ENCODE measurements at places on chromosomes 7 and 10.

GRCh38 chr10:10792681-10793080 is 225.0 kb upstream of the CELF2 start:
- peak; percentile 10 for DNase-seq

- DNase-seq, result no peak
Measured at GRCh38 chr7:97733276-97734161, 1.6 kb downstream of the TAC1 start.

GRCh38 chr10:43141421-43141820 is 3.2 kb downstream of the CSGALNACT2 start:
- no peak for DNase-seq

DNA sequence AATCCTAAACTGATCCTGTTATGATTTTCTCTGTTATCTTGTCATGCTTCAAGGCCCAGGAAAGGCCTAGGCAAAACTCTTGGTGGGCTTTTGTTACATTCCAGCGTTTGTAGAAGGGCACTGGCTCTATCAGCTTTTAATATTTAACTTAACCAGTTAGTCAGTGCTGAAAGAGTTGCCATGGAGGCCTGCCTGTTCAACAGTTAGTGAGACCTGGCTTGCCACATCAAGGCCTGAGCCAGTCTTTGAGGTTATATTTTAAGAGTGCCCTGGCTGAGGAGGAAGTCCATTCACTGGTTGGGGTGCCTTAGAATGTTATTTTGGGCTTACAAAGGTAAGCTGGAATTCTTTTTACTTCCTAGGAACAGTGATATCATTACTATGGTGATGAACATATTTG is 144.1 kb upstream of the NRG3 start:
- no peak for DNase-seq

DNA sequence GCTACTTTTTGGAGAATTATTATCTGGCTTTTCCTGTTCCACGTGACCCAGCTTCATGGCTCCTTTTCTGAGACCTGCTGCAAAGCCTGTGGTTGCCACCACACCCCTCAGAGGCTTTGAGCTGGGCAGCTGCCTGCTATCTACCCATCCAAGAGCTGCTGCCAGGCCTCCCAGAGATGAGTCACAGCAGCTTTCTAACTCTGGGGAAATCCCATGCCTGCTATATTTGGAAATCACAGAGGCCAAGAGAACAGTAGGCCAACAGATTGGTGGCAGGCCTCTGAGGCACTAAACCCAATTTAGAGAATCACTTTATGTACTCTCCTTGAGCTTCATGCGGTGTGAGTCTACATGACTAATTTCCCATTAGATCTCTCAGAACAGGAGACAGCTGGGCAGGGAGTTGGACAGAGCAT is 35.2 kb downstream of the SGCE start:
- DNase-seq, result no peak

GRCh38 chr7:94289071-94289470 is 105.6 kb upstream of the COL1A2 start:
- peak; percentile 52 for DNase-seq

GRCh38 chr10:88070080-88070880 is 206.9 kb downstream of the PTEN start:
- no peak for DNase-seq

- no peak for DNase-seq
Measured at GRCh38 chr10:14407567-14407966, 76.8 kb upstream of the FRMD4A start.

- no peak for DNase-seq
Measured at GRCh38 chr7:98289333-98289875, 7.9 kb downstream of the BRI3 start.

- DNase-seq, result no peak
Measured at GRCh38 chr7:105244594-105244993, 144.1 kb downstream of the SRPK2 start.

- DNase-seq, result no peak
Measured at GRCh38 chr7:18675579-18675978, 180.0 kb downstream of the HDAC9 start.

DNA sequence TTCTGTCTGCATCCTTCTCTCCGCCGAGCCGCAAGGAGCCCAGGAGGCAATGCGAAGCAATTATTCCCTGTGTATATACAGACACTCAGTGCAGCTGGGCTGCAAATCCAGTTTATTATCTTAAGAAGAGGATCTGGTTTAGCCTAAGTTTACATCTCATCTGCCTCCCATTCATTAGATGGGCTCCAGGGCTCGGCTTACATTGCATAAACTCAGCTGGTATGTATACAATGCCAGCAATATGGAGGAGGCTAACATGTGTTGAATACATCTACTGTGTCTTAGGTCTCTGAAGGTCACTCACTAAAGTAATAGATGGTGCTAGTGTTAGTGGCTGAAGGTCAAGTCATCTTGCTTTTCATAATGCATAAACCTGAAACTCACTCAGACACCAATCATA is 996.8 kb downstream of the KCNMA1 start:
- DNase-seq, result no peak

DNA sequence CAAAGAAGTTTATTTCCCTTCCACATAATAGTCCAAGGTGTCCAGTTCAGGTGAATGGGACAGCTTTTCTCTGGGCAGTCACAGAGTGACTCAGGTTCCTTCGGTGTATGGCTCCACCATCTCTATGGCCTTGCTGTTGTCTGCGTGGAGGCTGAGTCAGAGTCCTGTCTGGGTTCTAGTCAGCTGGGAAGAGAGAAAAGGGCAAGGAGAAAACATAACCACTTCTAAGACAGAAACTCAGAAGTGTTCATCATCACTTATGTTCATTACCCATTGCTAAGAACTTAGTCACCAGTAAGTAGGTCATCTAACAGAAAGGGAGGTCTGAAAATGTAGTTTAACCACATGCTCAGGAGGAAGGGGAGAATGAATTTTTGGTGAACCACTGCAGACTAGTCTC is 32.4 kb upstream of the CCDC7 start:
- DNase-seq, result no peak

DNA sequence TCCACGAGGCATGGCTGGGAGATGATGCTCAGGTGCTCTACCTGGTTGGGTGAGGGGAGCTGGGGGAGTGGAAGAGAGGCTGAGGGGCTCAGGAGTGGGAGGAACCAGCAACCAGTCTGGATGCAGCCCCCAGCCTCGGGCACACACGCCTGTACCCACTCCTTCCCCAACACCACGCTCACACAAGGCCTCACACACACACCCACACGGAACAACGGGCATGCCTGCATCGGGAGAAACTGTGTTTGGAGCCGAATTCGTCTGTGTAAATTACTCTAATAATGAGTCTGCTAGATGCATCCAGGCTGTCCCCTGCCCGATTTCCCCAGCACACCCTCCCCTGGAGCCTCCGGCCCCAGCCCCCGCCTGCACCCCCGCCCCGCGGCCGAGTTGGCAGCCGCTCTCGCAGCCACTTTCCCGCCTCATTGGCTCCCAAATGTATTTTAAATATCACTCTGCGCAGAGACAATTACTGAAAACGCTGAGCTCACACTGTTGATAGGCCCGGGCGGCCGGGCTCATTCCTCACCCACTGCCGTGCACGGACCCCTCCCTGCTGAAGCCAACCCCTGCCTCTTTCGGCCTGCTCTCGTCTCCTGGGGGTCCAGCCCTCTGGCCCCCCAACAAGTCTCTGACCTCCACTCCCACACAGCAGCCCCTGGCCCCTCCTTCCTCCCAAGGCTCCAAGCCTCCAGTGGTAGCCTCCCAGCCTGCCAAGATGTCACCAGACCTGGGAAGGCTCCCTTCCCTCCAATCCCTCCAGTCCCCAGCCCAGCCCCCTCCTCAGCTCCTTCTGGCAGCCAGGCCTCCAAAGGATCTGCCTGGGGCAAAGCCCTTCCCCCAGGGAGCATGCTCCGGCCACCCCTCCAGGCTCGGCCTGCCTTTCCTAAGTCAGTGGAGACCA is 11.1 kb downstream of the H2BK1 start:
- DNase-seq, result no peak

- no peak for DNase-seq
Measured at GRCh38 chr7:151693140-151693539, 173.4 kb upstream of the RHEB start.

DNA sequence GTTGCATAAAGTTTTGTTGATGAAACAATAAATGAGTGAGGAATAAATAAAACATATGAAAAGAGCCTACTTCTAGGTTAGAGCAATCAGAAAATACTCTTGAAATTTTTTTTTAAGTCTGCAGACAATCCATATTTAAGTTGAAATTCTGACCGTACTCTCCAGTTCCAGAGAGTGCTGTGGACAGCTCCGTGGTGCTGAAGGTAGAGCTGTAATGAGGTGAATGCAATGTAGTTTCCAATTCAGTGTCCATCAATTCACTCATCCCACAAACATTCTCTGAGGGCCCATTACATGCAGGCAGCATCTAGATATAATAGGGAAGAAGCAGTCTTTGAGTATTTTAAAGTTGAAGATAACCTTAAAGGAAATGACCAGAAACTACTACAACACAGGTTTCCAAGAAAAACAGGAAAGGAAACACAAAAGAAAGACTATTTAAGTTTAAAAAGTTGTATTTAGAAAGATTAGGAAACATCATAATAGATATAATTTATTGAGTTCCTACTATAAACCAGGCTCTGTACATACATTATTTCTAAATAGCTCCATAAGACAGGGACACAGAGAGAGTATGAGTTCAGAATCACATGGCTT is 44.0 kb upstream of the CRTAC1 start:
- no peak for DNase-seq

DNA sequence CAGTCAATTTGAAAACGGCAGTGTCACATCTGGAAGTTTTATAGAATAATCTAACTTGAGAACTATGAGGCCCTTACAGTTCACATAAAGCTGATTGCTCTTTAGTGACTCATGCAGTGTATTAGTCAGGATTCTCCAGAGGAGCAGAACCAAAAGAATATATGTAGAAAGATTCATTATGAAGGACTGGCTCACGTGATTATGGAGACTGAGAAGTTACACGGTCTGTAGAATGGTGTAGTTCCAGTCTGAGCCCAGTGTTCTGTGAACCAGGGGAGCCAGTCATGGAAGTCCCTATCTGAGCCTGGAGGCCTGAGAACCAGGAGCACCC is 21.5 kb downstream of the RBM33 start:
- no peak for DNase-seq

GRCh38 chr10:72127571-72127970 is 39.2 kb upstream of the SPOCK2 start:
- DNase-seq, result no peak

GRCh38 chr10:8034466-8035005 is 20.0 kb upstream of the GATA3 start:
- no peak for DNase-seq

GRCh38 chr10:13928451-13928850 is 341.7 kb downstream of the PRPF18 start:
- no peak for DNase-seq

DNA sequence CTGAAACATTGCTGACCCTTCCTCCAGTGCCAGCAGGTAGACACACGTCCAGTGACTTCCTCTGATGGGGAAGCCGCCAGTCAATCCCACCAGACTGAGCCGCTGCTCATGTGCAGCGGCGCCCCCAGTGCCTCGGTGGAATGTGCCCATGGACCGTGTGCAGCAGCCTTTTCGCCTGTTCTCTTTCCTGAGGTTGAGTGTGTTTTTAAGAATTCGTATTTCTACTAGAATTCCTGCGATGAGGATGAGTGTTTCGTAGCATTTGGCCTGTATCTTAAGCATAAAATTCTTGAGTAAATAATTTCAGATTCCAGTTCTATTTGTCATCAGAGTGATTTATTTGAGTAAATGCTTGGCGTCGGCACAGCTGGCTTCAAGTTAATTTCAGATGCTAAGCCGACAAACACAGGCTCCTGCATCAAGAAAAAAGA is 35.4 kb downstream of the BNIP3 start:
- no peak for DNase-seq

- DNase-seq, result no peak
Measured at GRCh38 chr7:45185864-45186250, 28.3 kb downstream of the RAMP3 start.

DNA sequence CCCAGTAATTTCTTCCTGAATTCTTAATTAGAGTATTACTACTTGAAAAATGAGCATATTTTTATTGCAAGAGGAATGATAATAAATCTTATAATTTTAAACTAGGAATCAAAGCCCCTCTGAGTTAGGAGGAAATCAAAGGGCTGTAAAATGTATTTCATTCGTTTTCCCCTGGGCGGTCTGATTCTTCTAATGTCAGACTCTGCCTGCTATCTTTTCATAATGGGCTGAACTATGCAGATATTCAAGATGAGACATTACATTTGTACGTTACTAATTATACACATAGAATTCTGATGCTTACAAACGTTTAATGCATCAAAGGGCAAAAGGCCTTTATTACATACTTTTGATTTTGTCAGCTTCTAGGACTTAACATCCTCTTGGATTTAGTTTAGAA is 16.0 kb upstream of the TRUB1 start:
- DNase-seq, result no peak

- no peak for DNase-seq
Measured at GRCh38 chr7:8973601-8974000, 540.2 kb downstream of the NXPH1 start.

- DNase-seq, result no peak
Measured at GRCh38 chr7:14407246-14408015, 418.0 kb upstream of the ETV1 start.

DNA sequence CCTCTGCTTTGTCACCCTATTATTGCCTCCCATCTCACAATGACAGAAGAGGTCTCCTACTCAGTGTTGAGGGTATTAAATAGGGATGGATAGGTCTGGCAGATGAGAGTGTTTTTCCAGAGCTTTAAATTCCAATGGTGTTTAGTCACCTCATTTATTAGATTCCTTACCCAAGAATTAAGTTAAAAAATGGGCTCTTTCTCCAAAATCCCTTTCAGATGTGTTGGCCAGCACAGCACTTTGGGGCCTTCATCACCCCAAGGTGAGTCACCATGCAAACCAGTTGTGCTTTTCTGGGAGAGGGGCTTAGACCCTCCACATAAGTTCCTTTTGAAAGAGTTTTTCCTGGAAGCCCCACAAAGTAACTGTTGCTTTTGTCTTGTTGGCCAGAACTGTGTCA is 78.4 kb downstream of the CYP26A1 start:
- no peak for DNase-seq

DNA sequence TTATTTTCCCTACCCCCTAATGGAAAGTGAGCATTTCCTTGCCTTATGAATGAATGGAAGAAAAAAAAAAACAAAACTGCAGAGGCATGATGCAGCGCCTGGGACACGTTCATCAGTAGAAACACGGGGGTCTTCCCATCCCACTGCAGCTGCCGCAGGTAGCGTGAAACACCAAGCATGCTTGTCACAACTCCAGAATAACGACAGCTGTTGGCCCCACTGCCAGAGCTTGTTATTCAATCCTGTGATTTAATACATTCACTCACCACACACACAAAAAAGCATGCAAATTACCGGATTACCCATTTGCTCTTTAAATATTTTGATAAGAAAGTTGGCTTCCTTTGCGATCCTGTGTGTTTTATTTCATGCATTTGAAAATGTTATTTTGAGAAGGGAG is 48.4 kb upstream of the GNA12 start:
- no peak for DNase-seq
